ENCODE measurements at places on chromosomes 1 and 21. TPM values are rescaled to one million over a fixed set of nuclear protein-coding genes. Genes with fewer than 3 reads are reported as not detected.

The AADACL3 gene
- not detected for polyA plus RNA-seq

GRCh38 chr1:74425676-74426075 lies 86.7 kb downstream of the LRRC53 start:
- no peak for DNase-seq

The AMY1A gene
- polyA plus RNA-seq: 0.57 TPM

The HPDL gene
- 4.0 TPM for polyA plus RNA-seq

DNA sequence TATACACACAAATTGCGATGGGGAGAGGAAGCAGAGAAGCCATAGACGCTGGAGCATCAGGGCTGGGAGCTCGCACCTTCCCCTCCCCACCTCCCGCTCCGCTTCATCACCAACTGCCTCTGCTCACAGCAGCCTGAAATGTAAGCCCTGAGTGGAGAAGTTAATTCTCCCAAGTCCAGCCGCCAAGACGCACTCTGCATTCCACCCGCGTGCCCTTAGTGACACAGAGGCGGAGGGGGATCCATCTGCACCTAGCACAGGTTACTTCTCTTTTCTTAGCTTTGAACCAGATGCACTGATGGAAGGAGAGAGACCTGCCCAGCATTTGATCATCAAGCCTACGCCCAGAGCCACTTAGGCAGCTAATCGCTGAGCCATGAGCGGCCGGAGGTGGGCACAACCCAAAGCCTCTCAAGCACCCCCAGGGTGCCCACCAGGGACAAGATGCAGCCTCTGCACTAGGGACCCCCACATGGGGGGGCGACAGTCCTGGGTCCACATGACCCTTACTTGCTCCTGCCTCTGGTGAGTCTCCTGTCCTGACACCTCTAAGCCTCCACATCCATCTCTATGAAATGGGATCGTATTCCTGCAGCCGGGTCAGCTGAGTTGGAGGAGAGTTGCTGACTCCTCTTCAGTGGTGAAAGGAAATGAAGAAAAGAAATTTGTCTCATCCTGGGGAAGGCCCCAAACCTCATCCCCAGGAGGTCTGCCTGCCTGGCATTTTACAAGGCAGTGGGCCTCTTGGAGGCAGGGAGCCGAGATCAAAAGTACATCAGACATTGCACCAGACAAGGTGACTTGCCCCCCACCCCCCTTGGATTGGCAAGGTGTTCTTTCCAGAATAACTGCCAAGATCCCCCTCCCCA lies 316.2 kb downstream of the MATN1 start:
- no peak for DNase-seq

- no peak for DNase-seq
Measured at GRCh38 chr1:175267716-175268416, 75.3 kb upstream of the KIAA0040 start.

DNA sequence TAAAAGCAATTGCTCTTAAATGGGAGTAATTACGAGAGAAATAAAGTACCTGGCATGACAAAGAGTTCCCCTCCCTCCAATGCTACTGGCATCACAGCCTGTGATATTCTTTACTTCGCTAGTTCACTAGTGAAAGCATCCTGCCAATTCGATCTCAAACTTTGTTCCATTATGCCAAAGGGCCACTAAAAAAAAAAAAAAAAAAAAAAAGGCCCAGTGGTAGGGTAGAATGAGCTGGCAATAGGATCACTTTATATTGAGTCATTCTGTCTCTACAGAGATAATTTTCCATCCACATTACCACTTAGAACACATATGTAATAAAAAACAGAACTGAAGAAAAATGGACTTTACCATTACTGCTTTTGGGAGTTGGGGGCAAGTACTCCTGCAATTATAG lies 11.2 kb downstream of the PUM1 start:
- no peak for DNase-seq

The TNNT2 gene
- polyA plus RNA-seq: 70.3 TPM

The GJA9 gene
- polyA plus RNA-seq: 0.74 TPM

GRCh38 chr1:221035662-221036153 lies 156.5 kb downstream of the HLX start:
- DNase-seq: no peak

GRCh38 chr1:201495551-201496295 lies 11.2 kb downstream of the CSRP1 start:
- DNase-seq: no peak

The RSPH1 gene
- polyA plus RNA-seq: 14.3 TPM
